ENCODE measurements at places on chromosomes 16 and 17. TPM values are rescaled to one million over a fixed set of nuclear protein-coding genes. Genes with fewer than 3 reads are reported as not detected.

SDK2 gene
- under 0.01 TPM for total RNA-seq

UTP4 gene
- 32.1 TPM for total RNA-seq

- no peak for DNase-seq
Measured at GRCh38 chr16:28477311-28477920, 5.3 kb upstream of the NPIPB7 start.

TBC1D3K gene
- not detected for total RNA-seq
